Kidney glomerular epithelial cell (primary cell): ENCODE measurements at places on chromosomes 5 and 9.

DNA sequence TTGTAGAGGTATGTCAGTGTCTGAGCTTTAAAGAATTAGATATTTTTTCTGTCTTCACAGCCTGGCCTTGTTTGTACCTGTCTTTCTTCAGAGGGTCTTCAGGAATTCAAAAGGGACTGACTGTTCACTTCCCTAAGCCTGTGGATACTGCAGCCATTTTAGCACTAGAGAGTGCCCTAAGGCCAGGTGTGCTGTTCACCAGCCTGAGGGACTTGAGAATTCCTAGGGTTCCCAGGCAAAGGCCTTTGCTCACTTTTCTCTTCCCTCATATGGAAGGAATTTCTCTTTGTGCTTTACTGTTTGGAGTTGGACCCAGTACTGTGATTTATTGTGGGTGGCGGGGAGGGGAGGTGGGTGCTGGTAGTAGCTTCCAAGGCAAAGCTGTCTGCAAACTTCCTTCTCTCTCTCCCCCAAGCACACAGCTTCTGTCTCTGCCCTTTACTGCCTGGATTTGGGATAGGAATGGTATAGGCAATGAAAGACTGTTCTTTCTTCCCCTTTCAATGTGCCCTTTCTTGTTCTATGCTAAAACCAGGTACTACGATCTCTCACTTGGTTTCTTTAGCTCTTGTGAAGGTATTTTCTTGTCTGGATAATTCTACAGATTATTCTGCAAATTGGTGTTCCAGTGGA lies 9.7 kb upstream of the LRRC70 start:
- no peak for DNase-seq

- no peak for DNase-seq
Measured at GRCh38 chr5:61659221-61659696, 327.2 kb downstream of the ZSWIM6 start.

DNA sequence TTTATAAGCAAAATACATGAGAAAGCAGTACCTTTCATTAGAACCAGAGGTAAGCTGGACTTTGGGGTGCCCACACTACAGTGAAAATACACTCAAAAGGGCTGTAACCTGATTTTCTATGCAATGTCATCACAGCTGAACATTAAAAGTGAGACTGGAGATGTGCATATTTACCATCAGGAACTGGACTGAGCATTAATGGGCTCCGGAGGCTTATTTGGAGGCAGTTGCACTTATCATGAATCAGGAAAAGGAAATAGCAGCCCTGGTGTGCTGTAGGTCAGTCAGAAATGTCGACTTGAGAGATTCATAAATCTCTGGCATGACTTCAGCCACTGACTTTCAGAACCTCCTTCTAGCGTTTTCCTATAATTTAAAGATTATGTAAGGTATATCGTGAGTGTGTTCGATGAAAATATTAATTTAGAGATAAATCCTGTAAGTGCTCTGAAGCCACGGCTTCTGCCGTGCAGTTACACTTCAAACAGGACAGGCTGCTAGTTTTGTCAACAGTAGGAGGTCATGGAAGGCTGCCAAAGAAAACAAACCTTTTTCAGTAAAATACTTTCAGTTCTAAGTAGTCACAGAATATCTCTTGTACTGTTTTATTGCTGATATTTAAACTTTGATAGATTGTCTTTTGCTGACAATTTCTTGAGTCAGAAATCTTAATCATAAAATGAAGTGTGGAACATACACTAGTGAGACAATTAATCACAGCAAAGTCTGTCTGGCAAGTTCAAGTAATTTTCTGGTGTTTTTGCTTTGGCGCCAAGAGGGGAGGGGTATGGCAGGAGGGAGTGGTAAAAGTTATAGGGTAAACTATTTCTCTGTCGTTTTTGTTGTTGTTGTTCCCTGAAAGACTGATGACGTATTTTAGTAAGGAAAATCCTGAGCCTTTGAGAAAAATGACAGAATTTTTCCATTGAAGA lies 939.7 kb downstream of the NR2F1-AS1 start:
- peak; percentile 83 for DNase-seq

- no peak for DNase-seq
Measured at GRCh38 chr9:124271660-124272059, 13.9 kb downstream of the NEK6 start.

DNA sequence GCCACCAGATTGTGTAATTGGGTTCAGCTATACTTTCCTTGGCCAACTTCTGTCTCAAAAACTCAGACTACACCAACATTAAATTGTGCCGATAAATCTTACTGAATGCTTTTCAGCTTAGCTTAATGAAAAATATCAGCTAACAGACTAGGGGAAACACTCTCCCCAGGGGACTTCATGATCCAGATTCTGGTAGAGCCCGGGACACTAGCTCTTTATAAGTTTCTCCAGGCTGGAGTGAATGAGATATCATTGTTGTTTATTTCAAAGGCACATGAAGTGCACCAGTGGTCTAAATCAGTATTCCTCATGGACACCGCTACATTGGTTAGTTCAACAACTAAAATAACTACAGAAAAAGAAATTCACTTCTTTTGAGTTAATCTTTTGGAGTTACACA lies 10.5 kb upstream of the LHFPL2 start:
- no peak for DNase-seq

GRCh38 chr5:133409210-133409674 lies 203.1 kb downstream of the FSTL4 start:
- DNase-seq, result no peak

- no peak for DNase-seq
Measured at GRCh38 chr5:40757400-40757799, 1.6 kb upstream of the TTC33 start.

DNA sequence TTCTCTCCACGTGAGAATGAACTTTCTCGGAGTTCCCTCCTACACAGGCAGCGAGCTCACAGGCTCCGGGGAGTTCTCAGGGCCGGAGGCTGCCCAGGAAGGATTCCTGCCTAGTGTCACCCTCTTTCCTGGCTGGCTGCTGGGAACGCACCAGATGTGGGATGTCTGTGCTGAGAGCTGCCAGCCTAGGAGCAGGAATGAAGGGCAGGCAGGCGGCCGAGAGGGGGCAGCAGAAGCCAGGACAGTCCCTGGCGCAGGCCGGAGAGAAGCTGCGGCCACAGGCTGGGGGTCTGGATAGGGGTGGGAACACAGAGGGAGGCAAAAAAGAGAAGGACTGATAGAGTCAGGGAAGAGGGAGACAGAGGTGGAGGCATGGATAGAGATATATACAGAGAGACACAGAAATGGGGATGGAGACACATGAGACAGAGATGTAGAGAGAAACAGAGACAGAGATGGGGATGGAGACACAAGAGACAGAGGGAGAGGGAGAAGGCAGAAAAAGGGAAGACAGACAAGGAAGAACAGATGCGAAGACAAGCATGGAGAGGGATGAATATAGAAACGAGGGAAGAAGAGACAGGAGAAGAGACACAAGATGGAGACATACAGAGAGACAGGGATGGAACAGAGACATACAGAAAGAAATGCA lies 25.3 kb upstream of the ENHO start:
- DNase-seq, result peak; percentile 49

- DNase-seq, result peak; percentile 48
Measured at GRCh38 chr9:95189251-95190098, 128.0 kb downstream of the FANCC start.

- no peak for DNase-seq
Measured at GRCh38 chr5:173271419-173271818, 36.4 kb upstream of the NKX2-5 start.

- no peak for DNase-seq
Measured at GRCh38 chr5:93278896-93279295, 302.1 kb downstream of the NR2F1-AS1 start.

DNA sequence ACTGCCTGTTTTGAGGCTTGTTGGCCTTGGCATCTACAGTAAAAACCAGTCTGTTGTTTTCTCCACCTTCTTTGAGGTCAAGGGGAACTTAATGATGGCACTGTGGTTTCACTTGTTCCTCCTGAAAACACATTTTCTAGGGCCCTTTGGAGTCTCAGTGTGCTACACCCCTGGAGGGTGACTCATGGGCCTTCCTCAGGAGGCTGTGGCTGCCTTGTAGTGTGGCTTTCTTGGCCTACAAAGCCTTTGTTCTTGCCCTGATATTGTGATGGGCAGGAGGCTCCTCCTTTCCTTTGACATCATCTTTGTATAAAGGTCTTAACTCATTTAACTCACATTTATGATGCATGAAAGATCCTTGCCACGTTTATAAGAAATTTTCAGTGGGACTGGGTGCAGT lies 56.3 kb upstream of the GPBP1 start:
- DNase-seq, result no peak

DNA sequence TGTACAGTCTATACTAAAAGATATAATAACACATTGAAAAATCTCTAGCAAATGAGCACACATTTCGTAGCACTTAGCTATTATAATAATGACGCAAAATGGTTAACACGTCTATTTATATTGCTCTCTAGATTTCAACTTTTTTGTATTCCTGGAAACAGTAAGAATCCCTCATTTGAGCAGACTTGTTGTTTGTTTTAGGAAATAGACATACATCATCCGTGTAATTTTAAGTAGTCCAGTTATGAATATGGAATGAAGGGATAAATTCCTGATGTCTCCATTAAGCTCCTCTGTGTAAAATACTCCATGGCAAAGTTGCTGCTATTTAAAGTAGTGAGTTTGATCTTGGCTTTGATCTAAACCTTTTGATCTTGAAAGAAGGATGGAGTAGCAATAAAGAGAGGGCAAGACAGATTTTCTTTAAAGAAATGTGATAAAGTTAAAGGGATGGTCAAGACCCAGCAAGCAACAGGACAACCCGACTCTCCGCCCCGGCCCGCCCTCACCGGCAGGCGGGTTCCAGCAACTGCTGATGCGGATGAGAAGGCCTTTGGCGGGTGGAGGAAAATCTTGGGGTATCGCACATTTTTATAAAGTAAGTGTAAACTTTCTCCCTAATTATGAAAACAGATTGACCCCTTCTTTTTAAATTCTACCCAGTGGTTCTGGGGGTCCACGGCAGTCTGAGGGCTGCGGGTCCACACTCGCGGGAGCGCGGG lies 277.4 kb downstream of the AOPEP start:
- peak; percentile 36 for DNase-seq

- no peak for DNase-seq
Measured at GRCh38 chr9:131018621-131019020, 9.6 kb downstream of the LAMC3 start.

DNA sequence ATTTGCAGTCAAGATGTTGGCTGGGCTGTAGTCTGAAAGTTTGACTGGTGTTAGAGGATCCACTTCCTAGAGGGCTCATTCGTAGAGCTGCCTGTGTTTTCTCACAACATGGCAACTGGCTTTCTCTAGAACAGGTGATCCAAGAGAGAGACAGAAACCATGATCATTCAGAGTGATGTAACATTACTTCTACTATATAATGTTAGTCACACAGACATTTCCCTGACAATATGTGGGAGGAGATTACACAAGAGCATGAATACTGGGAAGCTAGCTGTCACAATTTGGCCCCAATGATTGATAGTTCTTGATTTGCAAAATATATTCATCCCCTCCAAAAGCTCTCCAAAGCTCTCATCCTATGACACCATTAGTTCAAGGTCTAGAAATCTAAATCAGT lies 10.9 kb upstream of the TMEM161B start:
- DNase-seq, result no peak

DNA sequence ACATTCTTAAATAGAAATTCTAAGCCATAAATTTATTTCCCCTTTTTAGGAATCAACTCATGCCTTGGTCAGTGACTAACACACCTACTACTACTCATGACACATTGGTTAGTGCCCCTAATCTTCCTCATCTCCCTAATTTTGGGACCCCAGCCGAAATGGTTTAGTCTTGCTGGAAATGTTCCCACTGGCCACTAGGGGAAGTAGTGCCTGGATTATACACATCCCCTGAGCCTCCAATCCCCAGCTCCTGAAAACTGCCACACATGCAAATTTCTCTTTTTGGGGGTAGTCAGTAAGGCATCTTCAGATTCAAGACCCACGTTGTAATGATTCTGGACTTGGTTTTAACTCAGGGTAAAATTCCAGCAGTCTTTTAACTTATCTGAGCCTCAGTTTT lies 79.8 kb downstream of the HSD17B3 start:
- no peak for DNase-seq

GRCh38 chr5:160064417-160064810 lies 54.8 kb downstream of the PWWP2A start:
- DNase-seq, result no peak

- DNase-seq, result no peak
Measured at GRCh38 chr9:127963359-127964064, 17.3 kb downstream of the EEIG1 start.

GRCh38 chr5:159290741-159291140 lies 27.7 kb downstream of the UBLCP1 start:
- DNase-seq, result no peak

DNA sequence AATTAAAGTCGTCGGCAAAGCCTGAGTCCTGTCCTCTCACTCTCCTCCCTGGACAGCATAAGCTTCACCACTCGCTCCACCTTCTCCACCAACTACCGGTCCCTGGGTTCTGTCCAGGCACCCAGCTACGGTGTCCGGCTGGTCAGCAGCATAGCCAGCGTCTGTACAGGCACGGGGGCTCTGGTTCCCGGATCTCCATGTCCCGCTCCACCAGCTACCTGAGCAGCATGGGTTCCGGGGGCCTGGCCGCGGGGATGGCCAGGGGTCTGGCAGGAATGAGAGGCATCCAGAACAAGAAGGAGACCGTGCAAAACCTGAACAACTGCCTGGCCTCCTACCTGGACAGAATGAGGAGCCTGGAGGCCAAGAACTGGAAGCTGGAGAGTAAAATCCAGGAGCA lies 1.7 kb upstream of the XPA start:
- no peak for DNase-seq

GRCh38 chr5:1660511-1660910 lies 136.8 kb upstream of the LPCAT1 start:
- no peak for DNase-seq

DNA sequence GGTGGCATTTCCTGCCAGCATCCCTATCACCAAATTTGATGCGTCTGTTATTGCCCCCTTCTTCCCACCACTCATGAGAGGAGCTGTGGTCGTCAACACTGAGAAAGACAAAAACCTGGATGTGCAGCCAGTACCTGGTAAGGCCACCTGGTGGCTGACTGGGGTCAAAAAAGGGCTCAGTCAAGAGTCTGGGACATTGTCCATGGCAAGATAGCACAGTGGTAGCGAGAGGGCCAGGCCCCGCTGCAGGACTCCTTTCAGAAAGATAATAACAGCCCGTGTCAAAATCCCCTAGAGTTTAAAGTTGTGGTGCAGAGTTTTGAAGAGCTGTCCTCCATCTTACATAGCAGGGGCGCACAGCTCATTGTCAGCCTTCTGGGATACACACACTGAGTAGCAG lies 40.8 kb downstream of the CSF1R start:
- no peak for DNase-seq

DNA sequence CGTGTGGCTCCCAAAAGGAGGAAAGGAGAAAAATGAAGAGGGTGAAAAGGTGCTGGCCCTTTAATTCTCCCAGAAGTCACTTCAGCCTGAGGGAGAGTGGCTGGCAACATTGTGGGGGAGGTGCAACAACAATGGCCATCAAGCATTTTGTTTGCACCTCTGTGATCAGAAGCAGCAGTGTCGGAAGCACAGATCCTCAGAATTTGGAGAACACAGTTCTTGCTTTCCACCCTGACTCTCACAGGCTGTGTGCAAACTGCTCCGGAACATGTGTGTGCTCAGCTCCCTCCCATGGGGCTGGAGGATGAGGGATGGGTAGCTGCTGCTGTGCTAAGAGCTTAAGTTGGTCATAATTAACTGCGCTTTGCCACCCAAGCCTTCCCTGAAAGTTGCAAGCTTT lies 127.1 kb downstream of the DPYSL3 start:
- no peak for DNase-seq

GRCh38 chr5:173235499-173236394 lies 741 bp upstream of the NKX2-5 start:
- no peak for DNase-seq
